Panc1 (cell line): ENCODE measurements at places on chromosomes 13 and 19.
A peak's percentile ranks its signal among the peaks of the same experiment; 100 is the strongest.

- no peaks in the 10 kb centered on the region; the same call in 1 of the 2 replicates for H3K36me3 ChIP-seq
- peak overlapping the region; percentile 94 for H3K4me3 ChIP-seq
- H3K27me3 ChIP-seq: no peaks in the 10 kb centered on the region
- no peak for DNase-seq
- peak overlapping the region; percentile 97 for H3K27ac ChIP-seq
- H3K4me1 ChIP-seq: peaks cover 36% of the 10 kb centered on the region
These were observed 18.1 kb upstream of the LRP3 start for GRCh38 chr19:33175886-33176669.

DNA sequence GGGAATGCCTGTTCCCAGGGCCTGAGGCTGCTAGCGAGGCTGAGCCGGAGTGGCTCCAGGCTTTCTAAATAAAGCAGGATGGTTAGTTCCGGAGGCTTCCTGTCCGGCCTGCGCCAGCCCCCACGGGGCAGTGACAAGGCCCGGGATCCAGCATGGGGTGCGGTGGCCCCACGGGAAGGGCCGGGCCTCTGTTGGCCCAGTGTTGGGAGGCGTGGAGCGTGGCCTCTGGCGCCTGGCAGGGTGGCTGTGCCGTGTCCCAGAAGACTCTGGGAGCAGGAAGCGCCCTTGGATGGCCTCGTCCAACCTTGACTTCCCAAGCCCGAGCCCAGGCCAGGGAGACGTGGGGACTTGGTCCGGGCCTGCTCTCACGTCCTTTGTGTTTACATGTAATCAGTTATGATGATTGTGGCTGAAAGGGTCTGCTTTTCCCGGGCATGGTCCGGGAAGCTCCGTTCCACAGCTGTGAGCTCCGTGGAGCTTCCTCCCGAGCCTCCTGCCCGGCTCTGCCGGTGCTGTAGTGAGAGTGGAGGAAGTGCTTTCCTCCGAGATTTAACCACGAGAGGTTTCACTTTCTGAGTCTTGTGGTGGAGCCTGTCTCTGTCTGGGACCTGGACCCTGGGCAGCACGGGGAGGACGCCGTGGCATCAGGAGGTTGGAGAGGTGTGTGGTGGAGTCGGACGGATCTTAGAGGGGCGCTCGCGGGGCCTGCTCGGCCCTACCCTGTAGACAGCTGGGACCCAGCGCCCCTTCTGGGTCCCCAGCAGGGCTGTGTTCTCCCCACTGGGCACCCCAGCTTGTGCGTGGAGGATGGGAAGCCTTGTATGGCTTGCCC lies 4.6 kb downstream of the GNA11 start:
- H3K4me3 ChIP-seq: peak overlapping the region; percentile 70
- no peaks in the 10 kb centered on the region for H3K27me3 ChIP-seq
- H3K4me1 ChIP-seq: peaks cover 22% of the 10 kb centered on the region
- H3K27ac ChIP-seq: peak overlapping the region; percentile 79

DNA sequence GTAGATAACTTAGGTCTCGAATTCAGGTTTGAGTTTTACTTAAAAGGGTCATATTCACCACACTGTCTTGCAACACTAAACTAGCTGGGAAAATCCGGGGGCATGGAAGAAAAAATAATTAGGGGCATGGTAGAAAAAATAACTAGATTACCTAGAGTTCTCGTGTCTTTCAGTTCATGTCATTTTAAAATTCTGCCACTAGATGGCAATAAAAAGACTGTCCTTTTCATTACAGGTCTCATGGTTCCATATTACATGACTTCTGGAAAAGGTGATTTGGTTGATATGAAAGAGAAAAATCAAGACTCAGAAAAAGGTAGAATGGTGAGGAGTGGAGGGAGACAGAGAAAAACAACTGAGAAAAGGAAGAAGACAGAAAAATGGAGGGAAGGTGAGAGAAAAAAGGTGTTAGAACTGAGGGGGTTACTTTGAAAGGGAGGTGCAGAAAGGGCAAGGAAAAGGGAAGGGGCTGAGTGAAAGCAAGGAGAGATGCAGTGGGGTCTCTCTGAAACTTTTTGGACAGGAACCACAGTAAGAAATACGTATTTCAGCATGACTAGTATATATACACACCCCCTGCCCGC lies 299.0 kb downstream of the KLF12 start:
- no peaks in the 10 kb centered on the region; the same call in 1 of the 2 replicates for H3K4me1 ChIP-seq
- no peaks in the 10 kb centered on the region; the same call in 1 of the 2 replicates for H3K36me3 ChIP-seq
- DNase-seq: no peak
- H3K4me3 ChIP-seq: no peak overlapping the region
- H3K27ac ChIP-seq: no peak overlapping the region
- H3K27me3 ChIP-seq: no peaks in the 10 kb centered on the region

- H3K4me3 ChIP-seq: no peak overlapping the region
- no peaks in the 10 kb centered on the region; the same call in 1 of the 2 replicates for H3K4me1 ChIP-seq
- no peaks in the 10 kb centered on the region for H3K36me3 ChIP-seq
- no peak for DNase-seq
- no peaks in the 10 kb centered on the region for H3K27me3 ChIP-seq
These were observed 18.6 kb downstream of the GJA3 start for GRCh38 chr13:20142023-20142926.

DNA sequence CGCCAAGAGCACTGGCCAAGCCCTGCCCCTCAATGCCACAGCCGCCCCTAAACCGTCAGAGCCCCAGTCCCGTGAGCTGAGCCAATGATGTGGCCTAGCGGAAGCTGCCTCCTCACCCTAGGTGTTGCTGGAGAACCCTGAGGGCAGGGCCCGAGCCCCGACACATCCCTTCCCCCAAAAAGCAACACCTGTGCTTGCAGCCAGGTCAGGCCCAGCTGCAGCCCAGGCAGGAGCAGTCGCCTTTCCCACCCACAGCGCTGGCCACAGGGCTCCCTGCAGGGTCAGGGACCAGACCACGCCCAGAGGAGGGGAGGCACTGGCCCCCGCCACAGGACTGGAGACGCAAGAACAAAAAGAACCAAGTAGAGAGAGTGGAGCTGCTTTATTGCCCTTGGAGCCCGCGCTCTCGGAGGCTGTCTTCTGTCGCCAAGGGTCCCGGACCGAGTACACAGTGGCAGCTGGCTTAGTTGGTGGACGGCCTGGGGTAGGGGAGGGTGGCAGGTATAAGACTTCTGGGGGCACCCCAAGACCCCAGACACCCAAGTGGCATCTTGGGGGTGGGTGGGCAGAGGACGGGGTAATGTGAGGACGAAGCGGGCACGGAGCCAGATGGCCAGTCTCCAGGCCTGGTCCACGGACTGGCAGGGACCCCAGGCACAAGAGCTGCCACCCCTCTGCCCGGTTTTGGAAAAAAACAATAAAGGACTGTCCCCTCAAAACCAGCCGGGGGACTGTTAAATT lies 3.3 kb downstream of the P2RY11 start:
- DNase-seq: no peak
- H3K36me3 ChIP-seq: peaks cover 3% of the 10 kb centered on the region; the same call in 1 of the 2 replicates
- H3K27ac ChIP-seq: no peak overlapping the region
- peaks cover 8% of the 10 kb centered on the region for H3K4me1 ChIP-seq
- H3K27me3 ChIP-seq: no peaks in the 10 kb centered on the region

DNA sequence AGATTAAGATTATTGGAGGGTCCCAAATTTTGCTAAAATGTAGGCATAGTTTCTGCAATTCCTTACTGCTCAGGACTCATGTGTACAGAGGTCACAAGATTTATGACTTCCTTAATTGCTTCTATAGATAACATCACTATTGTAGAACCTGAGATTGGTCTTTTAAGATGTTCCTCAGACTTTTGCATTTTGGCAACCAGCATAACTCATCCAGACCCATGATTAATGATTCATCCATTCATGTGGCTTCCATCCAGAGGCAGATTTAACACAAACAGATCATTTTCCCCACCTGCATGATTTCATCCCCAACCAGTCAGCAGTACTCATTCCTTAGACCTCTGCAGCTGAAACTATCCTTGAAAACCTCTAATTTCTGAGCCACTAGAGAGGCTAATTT lies 34.5 kb upstream of the CEACAM8 start:
- no peak overlapping the region for H3K27ac ChIP-seq
- no peaks in the 10 kb centered on the region for H3K36me3 ChIP-seq
- H3K4me3 ChIP-seq: no peak overlapping the region
- DNase-seq: no peak
- H3K27me3 ChIP-seq: no peaks in the 10 kb centered on the region

DNA sequence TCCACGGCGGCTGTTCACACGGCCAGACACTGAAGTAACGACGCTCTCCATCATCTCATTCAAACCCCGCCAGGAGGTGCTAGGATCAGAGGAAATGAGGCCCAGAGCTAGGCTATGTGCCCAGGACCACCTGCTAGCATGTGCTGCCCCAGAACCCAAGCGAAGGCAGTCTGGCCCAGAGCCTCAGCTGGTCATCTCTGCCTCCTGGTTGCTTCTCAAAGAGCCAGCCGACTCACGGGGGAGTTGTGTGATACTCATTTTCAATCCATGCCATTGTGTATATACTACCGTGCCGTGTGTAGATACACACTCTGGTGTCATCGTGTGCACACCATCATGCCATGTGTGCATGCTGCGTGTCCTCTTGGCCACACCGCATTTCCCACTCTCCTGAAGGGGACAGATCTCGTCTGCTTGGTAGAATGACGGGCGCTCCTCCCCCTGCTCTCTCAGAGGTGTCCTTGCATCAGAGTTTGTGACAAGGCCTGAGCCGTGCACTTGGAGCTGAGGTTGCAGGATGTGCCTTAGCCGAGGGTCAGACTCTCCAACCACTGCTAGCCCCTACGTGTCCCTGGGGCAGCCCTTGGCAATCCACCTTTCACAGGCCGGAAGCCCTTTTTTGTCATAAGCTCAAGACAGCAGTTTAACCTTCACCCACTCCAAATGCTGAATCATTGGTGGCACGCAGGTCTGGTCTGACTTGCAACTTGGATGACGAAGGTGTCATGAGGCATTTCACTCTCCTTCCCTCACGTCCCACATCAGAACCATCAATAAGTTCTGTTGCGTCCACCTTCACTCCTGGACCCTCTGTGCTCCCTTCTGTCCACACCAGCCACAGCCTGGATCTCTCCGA lies 130.4 kb downstream of the CRYL1 start:
- no peak overlapping the region for H3K4me3 ChIP-seq

GRCh38 chr13:84525865-84526264 lies 643.6 kb upstream of the SLITRK1 start:
- H3K27me3 ChIP-seq: no peaks in the 10 kb centered on the region
- no peaks in the 10 kb centered on the region for H3K4me1 ChIP-seq
- H3K27ac ChIP-seq: no peak overlapping the region
- H3K36me3 ChIP-seq: no peaks in the 10 kb centered on the region
- DNase-seq: no peak

DNA sequence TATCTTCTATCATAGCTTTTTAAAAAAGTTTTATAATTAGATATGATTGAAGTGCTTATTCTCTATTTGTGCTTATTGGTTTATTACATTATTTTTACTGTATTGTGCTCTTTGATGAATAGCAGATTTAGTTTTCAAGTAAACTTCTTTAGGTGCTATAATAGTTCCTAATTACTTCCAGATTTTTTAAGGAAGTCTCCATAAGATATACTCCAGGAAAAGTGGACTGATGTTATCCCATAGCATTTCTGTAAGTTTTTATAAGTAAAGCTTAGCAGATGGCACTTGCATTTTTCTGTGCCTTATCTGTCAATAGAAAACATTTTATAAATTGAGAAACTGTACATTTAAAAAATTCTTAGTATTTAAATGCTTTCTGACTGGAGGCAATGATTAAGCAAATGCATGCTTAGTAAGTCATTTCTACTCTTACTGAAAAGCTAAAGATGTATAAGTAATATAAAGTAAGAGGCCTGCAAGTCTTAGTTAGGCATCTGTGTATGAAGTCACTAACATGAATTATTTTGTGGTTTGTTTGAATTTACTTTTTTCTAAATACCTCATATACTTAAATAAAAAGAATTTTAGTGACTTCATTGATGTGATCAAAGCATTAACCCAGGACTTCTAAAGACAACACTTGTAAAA lies 182.8 kb downstream of the MAB21L1 start:
- no peaks in the 10 kb centered on the region for H3K4me1 ChIP-seq
- no peaks in the 10 kb centered on the region for H3K36me3 ChIP-seq
- H3K27ac ChIP-seq: no peak overlapping the region

GRCh38 chr13:73131247-73131646 lies 72.4 kb downstream of the KLF5 start:
- no peak overlapping the region for H3K27ac ChIP-seq
- H3K4me1 ChIP-seq: no peaks in the 10 kb centered on the region
- H3K27me3 ChIP-seq: no peaks in the 10 kb centered on the region
- no peak overlapping the region for H3K4me3 ChIP-seq
- no peak for DNase-seq

GRCh38 chr13:62524498-62524897 lies 1108.8 kb upstream of the PCDH20 start:
- no peaks in the 10 kb centered on the region for H3K27me3 ChIP-seq
- no peak overlapping the region for H3K27ac ChIP-seq
- H3K36me3 ChIP-seq: no peaks in the 10 kb centered on the region
- DNase-seq: no peak
- H3K4me3 ChIP-seq: no peak overlapping the region
- H3K4me1 ChIP-seq: no peaks in the 10 kb centered on the region

GRCh38 chr13:41897126-41897525 lies 63.8 kb downstream of the VWA8 start:
- no peaks in the 10 kb centered on the region; the same call in 1 of the 2 replicates for H3K36me3 ChIP-seq
- H3K27me3 ChIP-seq: no peaks in the 10 kb centered on the region
- no peak for DNase-seq
- H3K27ac ChIP-seq: no peak overlapping the region

DNA sequence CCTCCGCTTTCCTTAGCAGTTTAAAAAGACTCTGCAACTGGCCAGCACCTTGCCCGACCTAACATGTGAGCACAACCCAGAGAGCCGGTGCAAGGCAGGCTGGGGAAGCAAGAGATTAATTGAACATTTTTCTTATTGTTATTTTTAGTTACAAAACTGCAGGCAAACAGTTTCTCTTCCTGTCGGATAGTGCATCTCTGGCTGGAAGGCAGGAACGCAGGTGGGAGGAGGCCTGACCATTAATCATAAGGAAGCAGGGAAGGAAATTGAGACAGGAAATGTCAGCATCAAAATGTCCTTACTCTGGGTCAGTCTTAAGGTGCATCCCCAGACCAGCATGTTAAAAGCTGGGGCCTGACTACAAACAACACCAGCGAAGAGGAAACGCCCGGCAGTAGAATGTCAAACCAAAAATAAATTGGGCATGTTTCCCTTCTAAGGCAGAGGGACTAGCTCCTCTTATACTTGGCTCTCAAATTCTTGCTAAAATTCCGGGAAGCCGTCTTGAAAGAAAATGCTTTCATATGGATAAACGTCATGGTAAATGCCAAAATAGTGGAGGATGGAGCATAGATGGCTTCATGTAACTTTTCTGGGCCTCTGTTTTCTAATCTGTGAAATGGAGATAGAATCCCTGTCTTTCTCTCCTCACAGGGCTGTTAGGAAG lies 226.8 kb downstream of the RAP2A start:
- H3K36me3 ChIP-seq: no peaks in the 10 kb centered on the region
- H3K27me3 ChIP-seq: no peaks in the 10 kb centered on the region; the same call in 1 of the 2 replicates
- no peak overlapping the region for H3K4me3 ChIP-seq

- DNase-seq: no peak
- peaks cover 3% of the 10 kb centered on the region; the same call in 1 of the 2 replicates for H3K4me1 ChIP-seq
- H3K27me3 ChIP-seq: no peaks in the 10 kb centered on the region
- no peak overlapping the region for H3K4me3 ChIP-seq
- H3K36me3 ChIP-seq: no peaks in the 10 kb centered on the region
These were observed 15.8 kb downstream of the ZNF574 start for GRCh38 chr19:42091742-42092141.
